ENCODE measurements at places on chromosomes 4 and X. TPM values are rescaled to one million over a fixed set of nuclear protein-coding genes. Genes with fewer than 3 reads are reported as not detected.

The LPAR4 gene
- total RNA-seq: 0.36 TPM

The CENPVL1 gene
- not detected for total RNA-seq

DNA sequence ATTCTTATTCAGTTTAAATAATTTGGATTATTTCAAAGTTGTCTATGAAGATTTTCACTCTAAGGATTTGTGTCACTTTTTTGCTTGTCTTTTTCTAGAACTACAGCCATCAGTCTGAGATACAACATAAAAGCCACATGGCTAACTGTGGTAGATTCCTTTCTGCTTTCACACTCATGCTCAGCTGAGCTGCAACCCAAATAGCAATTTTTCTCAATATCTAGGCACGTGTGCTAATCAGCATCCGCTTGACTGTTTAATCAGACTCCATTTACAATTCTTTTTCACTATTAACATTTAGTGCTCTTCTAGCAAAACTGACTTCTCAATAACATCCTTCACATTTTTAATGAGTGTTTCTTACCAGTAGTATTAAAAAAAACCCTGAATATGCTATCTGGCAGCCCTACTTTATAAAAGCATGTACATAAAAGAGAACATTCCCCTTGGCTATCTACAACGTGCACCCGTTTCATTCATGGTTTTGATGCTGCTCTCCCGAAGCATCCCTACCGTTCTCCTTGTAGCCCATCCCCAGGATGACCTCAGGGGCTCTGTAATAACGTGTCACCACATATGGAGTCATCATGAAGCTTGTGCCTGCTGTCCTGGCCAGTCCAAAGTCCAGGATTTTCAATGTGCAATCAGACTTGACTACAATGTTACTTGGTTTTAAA is 259.2 kb downstream of the MAPK10 start:
- no peak overlapping the region for H3K27ac ChIP-seq
- no peak for DNase-seq
- H3K4me3 ChIP-seq: no peak overlapping the region
- no peaks in the 10 kb centered on the region for H3K27me3 ChIP-seq
- no peaks in the 10 kb centered on the region for H3K36me3 ChIP-seq
- H3K4me1 ChIP-seq: no peaks in the 10 kb centered on the region

DNA sequence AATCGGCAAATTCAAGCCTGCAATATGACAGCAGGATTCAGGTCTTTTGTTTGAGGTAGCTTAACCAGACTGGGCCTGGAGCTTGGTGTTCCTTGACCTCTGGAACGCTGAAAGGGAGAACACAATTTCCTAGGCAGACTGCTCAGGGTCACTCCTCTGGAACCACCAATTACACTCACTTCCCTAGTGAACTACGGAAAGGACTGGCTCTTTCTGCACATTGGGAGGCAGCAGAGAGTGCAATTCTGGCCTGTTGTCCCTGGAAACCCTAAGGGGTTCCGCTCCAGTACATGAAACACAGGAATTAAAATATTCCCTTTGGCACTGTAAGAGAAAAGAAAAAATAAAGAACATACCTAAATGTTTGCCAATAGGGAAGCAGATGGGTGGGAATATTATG is 58.6 kb downstream of the GPC3 start:
- H3K4me3 ChIP-seq: no peak overlapping the region
- H3K36me3 ChIP-seq: no peaks in the 10 kb centered on the region
- H3K4me1 ChIP-seq: no peaks in the 10 kb centered on the region
- H3K27ac ChIP-seq: no peak overlapping the region
- no peak for DNase-seq

The HCCS gene
- total RNA-seq: 13.3 TPM

- no peak for DNase-seq
- no peaks in the 10 kb centered on the region for H3K4me1 ChIP-seq
- H3K27ac ChIP-seq: no peak overlapping the region
- no peaks in the 10 kb centered on the region for H3K27me3 ChIP-seq
- no peak overlapping the region for H3K4me3 ChIP-seq
Observed at GRCh38 chrX:51855698-51856097, 37.7 kb upstream of the MAGED1 start.

DNA sequence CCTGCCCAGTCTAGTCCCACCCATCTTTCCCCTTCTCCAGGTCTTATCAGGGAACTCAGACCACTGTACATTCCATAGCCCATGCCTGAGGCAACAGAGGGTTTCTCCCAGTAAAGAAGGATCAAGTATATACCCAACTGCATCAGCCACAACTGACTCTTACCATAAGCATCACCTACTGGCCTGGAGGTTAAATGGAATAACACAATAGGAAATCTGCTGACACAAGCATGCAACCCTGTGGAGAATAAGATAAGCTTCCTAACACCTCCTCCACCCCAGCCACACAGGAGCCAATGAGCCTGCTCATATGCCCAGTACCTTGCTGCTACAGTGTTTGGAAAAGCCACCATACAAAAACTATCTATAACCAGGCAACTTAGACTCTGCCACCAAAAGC is 34.6 kb upstream of the PLK4 start:
- DNase-seq: no peak
- no peaks in the 10 kb centered on the region for H3K4me1 ChIP-seq
- no peaks in the 10 kb centered on the region for H3K27me3 ChIP-seq
- H3K4me3 ChIP-seq: no peak overlapping the region
- no peak overlapping the region for H3K27ac ChIP-seq
- H3K36me3 ChIP-seq: no peaks in the 10 kb centered on the region
